Naive thymus-derived CD4-positive, alpha-beta T cell (primary cell): ENCODE measurements at places on chromosomes 4 and X.

GRCh38 chr4:182843808-182844325 lies 73.3 kb downstream of the DCTD start:
- DNase-seq = no peak

DNA sequence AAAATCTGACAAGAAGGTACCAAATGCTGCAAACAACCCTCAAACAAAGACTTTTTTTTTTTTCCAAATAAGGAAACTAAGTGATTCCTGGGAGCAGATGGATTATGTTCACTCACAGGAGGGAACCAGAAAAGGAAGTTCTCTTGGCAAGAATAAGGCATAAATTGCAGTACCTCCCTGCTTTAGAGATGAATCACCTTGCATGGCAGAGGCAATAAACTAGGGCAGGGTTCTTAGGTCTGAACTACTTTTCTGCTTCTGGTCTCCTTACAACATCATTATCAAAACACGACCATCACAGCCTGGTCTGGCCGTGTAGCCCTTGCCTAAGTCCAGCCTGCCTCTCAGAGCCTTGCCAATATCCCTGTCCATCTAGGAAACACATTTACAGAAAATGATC lies 6.3 kb downstream of the TMEM31 start:
- DNase-seq = no peak

DNA sequence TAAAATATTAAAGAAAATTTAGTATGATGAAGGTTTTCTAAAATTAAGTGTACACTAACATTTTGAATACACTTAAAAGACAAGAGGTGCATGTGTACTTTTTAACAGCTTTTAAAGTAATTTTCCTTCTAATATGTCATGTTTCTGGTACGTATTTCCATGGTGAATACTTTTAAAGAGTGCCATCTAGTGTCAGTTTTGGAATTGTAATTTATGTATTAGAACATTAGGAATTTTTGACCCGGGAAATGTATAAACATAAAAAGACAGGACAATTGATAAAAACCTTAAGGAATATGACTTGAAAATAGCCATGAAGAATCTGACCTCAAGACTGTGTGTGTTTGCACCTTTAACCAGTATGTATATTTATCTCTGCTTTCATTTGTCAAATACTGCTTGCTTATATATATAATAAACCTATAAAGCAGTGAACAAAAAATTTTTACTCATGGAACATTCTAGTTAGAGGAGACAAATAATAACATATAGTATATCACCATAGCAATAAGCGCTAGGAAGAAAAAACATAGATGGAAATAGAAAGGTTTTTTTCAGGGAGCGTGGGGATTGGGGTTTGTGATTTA lies 7.2 kb downstream of the GSTCD start:
- peak; percentile 3 for DNase-seq

DNA sequence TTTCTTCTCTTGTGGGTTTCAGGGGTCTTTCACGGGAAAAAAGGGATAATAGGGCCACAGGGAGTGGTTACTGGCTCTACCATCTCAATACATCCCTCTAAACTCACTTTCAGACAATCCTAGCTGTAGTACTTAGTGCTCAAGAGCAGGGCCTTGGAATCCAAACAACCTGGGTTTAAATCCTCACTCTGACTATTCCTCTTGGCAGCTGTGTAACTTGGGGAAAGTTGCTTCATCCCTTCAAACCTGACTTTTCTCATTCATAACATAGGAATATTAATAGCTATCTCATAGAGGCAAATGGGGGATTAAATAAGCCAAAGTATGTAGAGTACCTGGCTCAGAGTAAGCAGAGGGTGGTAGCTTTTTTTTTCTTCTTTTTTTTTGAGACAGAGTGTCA lies 32.4 kb downstream of the CCNG2 start:
- no peak for DNase-seq

DNA sequence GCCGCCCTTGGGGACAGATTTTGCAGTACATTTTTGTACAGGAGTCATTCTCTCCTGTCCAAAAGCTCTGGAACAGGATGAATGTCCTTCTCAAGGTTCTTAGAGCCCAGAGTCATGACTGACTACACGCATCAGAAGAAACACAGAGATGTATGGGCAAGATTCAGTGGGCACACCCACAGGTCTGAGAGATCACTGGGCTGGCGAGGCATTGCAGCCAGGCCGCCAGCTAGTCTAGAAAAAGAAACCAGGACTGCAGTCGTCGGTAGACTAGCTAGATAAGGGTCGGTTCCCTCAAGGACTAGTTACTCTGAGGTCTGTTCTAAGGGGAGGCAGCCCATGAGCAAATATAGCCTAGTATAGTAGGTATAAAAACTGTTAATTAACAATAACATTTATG lies 19.8 kb downstream of the GBA3 start:
- no peak for DNase-seq

- no peak for DNase-seq
Measured at GRCh38 chrX:22059775-22060174, 27.6 kb downstream of the PHEX start.

GRCh38 chr4:74884266-74884665 lies 48.6 kb upstream of the PARM1 start:
- no peak for DNase-seq

DNA sequence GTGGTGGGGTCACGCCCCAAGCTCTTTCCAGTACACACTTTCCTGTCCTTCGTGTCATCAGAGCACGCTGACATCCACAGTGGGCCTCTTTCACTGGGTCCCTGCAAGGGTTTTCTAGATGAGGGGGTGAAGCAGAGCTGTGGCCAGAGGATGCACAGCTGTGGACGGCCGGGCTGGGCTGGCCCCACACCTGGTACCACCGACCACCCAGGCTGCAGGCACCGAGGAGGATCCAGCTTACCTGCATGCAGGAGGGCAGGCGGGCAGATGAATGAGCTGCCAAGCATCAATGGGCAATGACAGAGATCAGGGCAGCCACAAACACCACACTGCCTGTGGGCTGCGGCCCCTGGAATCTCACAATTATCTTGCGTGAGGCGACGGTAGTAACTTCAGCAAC lies 9.5 kb upstream of the GRPEL1 start:
- no peak for DNase-seq

- no peak for DNase-seq
Measured at GRCh38 chr4:88091378-88091777, 67.1 kb downstream of the ABCG2 start.

DNA sequence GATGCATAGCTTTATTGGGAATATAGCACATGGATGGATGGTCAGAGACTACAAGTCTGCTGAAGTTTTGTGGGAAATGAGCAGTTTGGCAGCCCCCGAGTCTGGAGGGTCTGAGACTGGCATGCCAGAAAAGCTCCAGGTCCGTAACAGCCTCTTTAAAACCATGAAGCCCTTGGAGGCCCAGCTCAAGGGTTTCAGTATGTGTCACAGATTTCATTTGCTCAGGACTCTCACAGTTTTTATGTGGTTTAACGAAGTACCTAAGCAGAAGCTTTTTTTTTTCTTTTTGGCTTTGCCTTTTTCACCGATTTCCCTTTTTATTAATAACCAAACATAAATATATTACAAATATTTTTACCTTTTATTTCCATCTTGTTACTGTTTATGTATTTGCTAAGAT lies 30.6 kb upstream of the TMEM184C start:
- DNase-seq = no peak

DNA sequence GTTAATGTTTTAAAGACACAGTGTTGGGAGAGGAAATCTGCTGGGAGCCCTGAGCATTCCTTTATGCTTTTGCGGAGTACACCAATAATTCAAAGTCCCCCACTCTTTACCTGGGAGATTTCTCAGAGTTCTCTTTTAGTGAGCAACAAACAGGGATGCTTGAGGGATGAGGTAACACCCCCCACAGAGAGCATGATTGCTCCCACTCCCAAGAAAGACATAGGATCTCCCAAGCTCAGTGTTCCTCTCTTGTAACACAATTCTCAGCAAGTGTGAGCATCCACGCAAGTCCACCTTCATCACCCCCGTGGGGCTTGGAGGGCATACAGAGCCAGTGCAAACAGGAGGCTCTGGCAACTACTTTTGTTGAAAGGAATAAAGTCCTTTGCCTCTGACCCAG lies 36.1 kb downstream of the GSPT2 start:
- DNase-seq = no peak

DNA sequence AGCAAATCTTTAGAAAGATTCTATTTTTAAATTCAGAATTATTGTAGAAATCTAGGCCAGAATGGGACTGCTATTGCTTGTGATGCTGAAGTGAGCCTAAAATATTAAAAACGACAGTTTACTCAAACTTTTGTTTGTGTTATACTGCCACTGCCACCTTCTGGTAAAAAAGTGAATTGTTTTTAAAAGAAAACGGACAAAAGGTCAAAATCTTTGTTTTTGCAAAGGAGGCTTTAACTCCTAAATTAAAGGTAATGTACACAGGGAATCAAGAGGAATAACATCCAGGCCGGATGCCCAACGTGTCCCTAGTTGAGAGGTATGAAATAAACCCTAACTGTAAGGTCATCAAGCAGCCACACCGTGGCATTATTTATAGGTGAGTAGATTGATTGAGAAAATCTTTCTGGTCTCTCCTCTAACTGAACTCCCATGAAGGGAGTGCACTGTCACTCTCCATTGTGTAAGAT lies 338.3 kb upstream of the GALNT7 start:
- no peak for DNase-seq

GRCh38 chr4:138910914-138911336 lies 104.7 kb upstream of the NOCT start:
- DNase-seq = no peak

DNA sequence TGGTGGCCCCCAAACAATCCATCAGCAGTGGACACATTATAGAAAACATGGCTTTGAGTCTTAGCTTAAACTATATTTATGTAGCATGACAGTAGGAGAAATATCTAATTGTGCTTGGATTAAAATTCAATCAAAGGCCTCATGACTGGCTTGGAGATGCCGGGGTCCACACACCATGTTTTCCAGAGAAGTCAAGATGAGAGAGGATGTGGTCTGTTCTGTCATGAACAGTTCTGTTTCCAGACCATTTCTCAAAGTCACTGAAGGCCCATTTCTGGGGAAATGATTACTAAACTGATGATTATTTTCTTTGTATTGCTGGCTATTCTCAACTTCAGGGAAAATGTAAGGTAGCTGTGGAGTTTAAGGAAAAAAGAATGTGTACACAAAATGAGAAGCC lies 76.3 kb downstream of the C4orf51 start:
- DNase-seq = no peak

DNA sequence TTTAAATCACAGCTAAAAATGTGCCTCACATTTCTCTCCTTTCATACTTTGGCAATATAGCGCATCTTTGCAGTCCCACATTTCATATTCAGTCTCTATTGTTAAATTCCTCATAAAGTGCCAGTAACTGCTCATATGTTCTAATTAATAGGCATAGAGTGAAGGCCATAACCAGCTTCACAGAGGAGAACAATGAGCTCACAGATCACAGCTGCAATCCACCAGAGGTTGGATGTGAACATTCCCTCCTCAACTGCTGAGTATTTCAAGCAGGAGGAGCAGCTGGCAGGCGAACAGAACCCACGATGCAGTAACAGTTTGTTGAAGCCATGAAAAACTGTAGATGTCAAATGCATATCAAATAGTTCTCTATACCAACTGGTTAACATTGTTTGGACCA lies 2088.7 kb upstream of the AGA start:
- DNase-seq = no peak

DNA sequence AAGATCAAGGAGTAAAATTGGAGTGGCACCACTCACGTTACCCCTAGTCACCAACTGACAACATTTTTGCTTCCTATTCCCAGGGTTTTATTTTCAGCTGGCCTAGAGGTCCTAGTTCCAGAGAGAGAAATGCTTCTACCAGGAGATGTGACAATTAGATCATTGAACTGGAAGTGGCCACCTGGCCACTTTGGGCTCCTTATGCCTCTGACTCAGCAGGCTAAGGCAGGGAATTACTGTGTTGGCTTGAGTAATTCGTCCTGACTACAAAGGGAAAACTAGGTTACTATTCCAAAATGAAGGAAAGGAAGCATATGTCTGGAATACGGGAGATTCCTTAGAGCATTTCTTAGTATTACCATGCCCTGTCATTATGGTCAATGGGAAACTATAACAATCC lies 831.6 kb upstream of the NDST4 start:
- DNase-seq = no peak
